ENCODE measurements at places on chromosomes 16 and 17. TPM values are rescaled to one million over a fixed set of nuclear protein-coding genes. Genes with fewer than 3 reads are reported as not detected.

Gene CES4A
- polyA plus RNA-seq: 10.3 TPM

Gene HES7
- polyA plus RNA-seq: 0.25 TPM

Gene RGS9
- 4.2 TPM for polyA plus RNA-seq

Gene GRB7
- polyA plus RNA-seq: 0.70 TPM

Gene DLX3
- polyA plus RNA-seq: 0.16 TPM

Gene SRCIN1
- polyA plus RNA-seq: 2.6 TPM

Gene CBX4
- 19.8 TPM for polyA plus RNA-seq

Gene AATK
- polyA plus RNA-seq: 10.4 TPM

Gene ALOXE3
- not detected for polyA plus RNA-seq

Gene BORCS6
- polyA plus RNA-seq: 7.3 TPM

Gene MT3
- polyA plus RNA-seq: 24.7 TPM

- no peak for DNase-seq
Observed at GRCh38 chr17:70242781-70243437, 73.6 kb downstream of the KCNJ2 start.

GRCh38 chr16:67865318-67865717 lies 7.5 kb upstream of the EDC4 start:
- DNase-seq: no peak

DNA sequence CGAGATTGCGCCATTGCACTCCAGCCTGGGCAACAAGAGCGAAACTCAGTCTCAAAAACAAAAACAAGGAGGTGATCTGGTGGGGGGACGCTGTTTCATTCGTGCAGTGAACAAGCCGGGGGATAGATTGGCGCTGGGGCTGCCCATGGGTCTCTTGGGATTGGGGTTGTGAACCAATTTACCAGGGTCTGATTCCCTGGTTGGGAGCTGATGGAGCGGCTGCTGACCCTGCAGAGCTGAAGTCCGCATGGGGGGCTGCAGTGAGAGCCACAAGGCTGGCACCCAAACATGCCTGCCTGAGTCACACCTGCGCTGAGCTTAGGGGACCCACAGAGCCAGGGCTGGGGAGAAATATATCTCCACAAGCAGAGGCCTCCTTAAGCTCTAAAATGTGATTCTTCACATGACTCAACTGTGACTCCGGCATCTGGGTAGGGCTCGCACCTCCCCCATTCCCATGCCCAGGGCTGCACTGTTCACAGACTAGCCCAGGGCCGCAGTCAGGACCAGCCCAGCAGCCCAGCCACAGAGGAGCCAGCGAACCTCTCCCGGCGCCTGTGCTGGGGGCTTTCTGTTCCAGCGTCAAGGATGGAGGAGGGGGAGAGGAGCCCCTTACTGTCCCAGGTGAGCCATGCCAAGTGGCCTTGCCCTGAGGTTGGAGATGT lies 5.0 kb downstream of the TSPAN10 start:
- DNase-seq: no peak

DNA sequence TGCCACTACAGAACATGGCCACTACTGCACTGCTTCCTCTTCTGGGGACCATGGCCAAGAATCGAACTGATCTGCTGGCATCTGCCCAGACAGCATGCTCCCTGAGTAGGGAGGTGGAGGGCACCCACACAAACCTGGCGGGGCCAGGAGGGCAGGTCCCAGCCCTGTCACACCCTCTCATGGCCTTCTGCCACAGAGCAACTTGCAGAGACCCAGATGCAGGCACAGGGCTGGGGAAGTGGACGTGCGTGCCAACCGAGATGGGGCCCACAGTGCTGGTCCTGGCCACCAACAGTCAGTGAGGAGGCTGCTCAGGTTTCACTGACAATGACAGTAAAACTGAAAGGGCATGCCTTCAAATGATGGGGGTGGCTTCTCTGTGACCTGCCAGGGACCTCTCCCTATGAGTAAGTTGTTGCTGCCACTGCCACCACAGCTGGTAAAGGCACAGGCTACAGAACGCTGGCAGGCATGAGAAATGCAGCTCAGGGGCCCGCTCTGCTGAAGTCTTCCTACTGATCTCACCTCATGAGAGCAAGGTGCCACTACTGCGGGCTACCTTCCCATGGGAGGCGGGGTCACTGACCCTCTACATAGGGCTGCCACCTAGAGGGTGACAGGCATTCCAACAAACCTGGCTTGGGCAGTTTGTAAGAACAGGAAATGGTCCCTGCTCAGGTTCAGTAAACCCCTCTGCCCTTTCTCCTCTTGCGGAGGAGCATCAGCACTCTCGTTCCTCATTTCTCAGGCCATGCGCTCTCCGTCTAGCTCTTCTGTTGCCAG lies 15.5 kb downstream of the HIC1 start:
- DNase-seq: peak; percentile 52

DNA sequence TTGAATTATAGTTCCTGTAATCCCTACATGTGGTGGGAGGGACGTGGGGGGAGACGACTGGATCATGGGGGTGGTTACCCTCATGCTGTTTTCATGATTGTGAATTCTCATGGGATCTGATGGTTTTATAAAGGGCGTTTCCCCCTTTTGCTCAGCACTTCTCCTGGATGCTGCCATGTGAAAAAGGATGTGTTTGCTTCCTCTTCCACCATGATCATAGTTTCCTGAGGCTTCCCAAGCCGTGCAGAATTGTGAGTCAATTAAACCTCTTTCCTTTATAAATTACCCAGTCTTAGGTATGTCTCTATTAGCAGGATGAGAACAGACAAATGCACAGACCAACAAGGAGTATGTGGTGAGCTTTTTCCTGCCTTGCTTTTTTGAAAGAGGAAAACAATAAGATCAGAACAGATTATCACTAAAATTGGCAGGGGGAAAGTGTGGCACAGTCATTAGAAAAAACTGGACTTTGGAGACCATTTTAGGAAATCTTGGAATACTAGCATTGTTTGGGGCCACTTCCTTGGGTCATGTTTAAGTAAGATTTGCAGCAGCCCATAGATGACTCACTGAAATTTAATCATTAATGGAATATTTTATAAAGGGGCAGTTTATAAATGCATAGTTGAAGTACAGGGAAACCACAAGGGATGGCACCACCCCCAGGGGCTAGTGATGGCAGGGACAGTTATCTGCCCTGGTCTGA lies 352.8 kb downstream of the CDH13 start:
- no peak for DNase-seq

GRCh38 chr16:3097266-3097665 lies 1.8 kb downstream of the ZSCAN10 start:
- no peak for DNase-seq

DNA sequence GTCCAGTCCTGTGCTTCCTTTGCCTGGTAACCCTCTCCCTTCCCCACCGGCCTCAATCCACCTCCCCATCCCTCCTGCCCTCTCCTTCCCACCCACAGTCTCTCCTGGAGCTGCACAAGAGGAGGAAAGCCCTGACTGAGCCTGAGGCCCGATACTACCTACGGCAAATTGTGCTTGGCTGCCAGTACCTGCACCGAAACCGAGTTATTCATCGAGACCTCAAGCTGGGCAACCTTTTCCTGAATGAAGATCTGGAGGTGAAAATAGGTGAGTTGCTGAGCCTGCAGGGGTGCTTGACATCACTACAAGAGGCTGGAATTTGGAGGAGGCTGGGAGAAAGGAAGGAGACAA lies 1.3 kb downstream of the PLK1 start:
- no peak for DNase-seq

DNA sequence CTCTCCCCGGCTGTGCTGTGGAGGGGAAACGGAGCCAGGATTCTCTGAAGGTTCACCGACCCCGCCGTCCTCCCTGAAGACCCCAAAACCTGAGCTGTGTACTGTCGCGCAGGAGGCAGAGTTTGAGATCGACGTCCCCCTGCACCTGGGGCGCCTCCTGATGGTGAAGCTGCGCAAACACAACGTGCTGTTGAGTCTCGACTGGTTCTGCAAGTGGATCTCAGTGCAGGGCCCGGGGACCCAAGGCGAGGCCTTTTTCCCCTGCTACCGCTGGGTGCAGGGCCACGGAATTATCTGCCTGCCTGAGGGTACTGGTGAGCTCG lies 62.6 kb upstream of the TEKT1 start:
- DNase-seq: peak; percentile 40

DNA sequence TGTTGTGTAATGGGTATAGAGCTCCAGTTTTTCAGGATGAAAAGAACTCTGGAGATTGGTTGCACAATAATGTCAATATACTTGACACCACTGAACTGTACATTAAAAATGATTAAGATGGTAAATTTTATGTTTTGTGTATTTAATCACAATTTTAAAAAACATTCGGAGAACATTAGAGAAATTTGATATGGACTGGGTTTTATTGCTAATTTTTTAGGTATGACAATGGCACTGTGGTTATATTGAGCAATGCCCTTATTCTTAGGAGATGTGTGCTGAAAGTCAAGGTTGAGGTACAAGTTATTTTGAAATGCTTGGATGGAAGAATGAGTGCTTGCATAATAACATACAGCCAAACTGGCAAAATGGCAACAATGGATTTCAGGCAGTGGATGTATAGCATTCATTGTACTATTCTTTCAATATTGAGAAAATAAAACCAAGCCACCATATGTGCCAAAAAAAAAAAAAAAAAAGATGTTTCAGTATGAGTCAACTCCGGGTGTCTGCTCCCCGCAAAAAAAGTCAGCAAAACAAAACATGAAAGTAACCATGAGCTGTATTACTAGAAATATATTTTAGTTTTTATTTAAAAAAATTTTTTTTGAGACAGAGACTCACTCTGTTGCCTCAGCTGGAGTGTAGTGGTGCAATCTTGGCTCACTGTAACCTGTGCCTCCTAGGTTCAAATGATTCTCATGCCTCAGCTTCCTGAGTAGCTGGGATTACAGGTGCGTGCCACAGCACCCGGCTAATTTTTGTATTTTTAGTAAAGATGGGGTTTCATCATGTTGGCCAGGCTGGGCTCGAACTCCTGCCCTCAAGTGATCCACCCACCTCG lies 19.8 kb downstream of the HOXB1 start:
- no peak for DNase-seq

- no peak for DNase-seq
Observed at GRCh38 chr17:36931096-36931696, 6.1 kb upstream of the LHX1 start.

DNA sequence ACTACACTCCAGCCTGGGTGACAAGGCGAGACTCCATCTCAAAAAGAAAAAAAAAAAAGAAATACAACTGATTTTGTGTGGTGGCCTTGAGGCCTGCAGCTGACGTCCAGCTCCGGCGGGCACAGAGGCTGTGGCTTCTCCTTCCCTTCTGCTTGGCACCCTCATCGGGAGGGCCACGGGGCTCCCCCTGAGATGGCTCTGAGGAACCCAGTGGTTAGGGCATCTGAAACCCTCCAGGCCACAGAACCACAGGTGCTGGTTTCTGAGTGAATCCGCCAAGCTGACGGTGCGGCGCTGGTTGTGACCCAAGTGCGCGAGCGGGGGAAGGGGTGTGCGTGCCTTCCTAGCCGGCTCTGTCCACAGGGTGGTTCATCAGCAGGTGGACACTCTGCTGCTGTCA lies 63.4 kb downstream of the LMF1 start:
- DNase-seq: no peak

GRCh38 chr16:87765473-87765775 lies 362 bp downstream of the KLHDC4 start:
- no peak for DNase-seq

DNA sequence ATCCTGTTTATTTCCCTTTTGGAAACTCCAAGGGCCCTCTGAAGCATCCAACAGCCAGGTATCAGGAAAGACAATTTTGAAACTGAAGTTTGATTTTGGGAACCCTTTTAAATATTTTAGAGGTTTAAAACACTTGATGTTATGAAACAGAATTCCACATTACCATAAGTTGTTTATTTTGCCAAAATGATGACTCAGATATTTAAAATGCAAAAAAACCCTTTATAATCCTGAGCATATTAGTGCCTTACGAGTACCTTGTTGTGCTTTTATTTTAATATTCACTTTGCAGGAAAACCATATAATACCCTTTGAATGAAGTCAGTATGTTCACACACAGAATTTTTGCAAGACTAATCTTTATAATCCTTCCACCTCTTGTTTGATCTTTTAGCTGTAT lies 765.1 kb upstream of the CA10 start:
- no peak for DNase-seq

GRCh38 chr16:49491106-49491670 lies 117.6 kb downstream of the C16orf78 start:
- DNase-seq: no peak

DNA sequence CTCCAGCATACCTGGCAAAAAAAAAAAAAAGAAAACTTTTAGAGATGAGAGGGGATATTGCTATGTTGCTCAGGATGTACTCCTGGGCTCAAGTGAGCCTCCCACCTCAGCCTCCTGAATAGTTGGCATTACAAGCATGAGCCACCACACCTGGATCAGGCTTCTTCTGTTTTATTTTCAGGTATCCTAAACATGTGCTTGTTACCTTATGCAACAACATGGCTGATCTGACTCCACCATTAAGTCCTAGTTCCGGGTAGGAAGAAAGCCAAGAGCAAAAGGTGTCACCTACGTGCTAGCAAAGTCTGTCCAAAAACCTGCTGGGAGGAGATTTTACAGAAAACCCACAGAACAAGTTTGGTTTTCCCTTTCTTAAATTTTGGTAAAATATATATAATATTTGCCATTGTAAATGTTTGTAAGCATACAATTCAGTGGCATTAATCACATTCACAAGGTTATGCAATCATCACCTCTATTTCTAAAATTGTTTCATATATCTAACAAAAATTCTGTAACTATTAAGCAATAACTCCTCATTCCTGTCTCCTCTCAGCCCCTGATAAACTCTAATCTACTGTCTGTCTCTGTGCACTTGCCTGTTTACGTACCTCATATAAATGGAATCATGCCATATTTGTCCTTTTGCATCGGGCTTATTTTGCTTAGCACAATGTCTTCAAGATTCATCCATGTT lies 9.1 kb upstream of the CACNG3 start:
- DNase-seq: no peak

DNA sequence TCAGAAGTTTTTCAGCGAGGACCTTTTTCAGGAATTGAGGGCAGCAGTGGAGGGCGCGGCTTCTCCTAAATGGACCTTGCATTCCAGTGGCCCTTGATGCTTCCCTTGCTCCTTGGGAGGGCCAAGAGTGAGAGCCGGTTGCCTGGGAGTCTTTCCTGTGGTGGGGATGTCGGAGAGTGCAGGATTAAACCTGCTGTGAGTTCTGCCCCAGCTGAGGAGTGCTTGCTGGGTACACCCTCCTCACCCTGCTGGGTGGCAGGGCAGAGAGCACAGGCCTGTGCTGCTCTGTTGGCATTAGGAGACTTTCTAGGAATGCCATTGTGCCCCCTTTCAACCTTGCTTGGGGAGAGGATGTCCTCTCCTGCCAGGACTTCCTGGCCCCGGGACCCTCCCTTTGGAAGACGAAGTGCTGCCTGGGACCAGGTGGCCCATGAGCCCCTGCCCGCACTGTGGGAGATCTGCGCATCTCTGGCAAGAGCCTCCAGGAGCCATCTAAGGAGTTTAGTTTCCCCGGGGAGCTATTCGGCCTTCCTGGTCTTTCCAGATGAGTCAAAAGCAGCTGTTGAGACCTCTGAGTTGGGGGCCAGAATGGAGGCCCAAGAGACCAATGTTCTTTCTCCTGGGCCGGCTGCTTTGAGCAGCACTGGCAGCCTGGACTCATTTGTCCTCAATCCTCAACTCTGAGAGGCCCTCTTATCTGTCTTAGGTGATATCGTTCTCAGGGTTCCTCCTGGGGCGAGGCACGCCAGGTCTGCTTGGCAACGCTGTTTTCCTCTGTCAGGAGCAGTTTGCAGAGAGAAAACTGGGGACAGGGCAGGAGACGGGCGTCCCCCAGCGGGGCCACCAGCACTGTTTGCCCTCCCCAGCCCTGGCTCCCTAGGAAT lies 5.6 kb downstream of the LLGL2 start:
- DNase-seq: no peak

Data from right cardiac atrium (tissue), 5 donors.